Activated T-cell treated with anti-CD3 and anti-CD28 coated beads for 24 hours (primary cell): ENCODE measurements at places on chromosomes 11 and 22.

GRCh38 chr11:90700789-90701439 lies 478.1 kb upstream of the CHORDC1 start:
- no peak for DNase-seq

DNA sequence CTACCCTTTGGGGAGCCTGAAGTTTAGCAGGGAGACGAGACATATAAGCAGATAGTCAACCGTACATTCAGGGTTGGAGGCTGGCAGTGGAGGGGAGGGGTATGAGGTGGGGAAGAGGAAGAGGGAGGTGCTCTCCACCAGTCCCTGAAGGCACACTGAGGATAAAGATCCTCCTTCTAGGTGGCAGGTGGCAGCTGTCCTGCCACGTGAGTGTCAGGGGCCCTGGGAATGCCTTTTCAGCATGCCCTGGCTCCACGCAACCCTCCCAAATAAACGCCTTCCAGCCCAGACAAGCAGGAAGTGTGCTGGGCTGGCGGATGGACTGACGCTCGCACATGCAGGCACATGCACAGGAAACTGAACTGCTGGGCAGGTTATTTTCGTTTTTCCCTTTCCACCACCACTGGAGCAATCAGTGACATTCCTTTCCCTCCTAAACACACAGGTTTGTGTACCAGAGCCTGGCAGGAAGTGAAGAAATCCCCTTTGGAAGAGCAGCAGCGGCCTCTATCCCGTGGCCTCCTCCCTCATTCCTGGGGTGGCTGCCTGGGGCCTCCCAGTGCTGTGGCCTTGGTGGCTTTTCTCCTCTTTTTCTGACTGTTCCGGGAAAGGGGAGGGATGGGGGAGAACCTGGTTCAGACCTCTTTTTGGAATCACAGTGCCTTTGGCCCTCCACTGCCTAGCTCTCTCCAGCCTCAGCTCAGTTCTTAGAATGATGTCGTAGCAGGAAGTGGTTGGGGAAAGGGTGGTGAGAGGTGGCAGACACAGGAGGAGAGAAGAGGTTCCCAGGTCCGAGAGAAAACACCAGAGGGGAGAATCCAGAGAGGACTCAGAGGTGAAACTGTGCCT lies 157.0 kb upstream of the TIMP3 start:
- DNase-seq = peak; percentile 8

DNA sequence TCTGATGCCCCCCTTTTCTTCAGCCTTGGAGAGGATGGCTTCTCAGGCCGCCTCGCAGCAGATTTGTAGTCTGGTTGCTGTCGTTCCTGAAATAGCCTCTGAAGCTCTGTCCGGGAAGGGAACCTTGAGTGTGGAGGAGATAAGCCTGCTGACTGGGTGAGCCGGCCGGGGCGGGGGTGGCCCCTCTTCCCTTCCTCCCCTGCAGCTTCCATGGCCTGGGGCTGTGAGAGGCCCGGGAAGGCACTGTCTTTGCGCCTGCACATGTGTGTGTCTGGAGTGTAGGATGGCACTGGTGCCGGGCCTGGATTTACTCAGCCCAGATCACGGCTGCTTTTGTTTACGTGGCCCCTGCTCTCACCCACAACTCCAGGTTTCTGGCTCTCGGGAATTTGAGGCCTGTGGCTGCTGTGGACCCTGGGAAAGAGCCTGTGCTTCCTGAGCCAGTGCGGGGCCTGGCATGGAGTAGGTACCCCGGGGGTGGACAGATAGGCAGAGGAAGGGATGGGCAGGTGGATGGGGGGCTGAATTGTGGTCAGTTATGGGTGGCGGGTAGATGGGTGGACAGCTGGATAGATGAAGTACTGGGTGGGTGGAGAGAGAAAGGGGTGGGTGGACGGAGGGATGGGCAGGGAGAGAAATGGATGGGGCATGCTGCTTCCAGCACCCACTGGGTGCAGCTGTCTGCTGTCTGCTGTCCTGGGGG lies 16.6 kb downstream of the KCNQ1 start:
- no peak for DNase-seq

GRCh38 chr11:114036147-114036811 lies 23.2 kb upstream of the ZBTB16 start:
- peak; percentile 39 for DNase-seq

- no peak for DNase-seq
These were observed 14.0 kb upstream of the RELT start for GRCh38 chr11:73361953-73362776.

- peak; percentile 51 for DNase-seq
These were observed 16.4 kb upstream of the MRGPRX2 start for GRCh38 chr11:19076744-19077589.

DNA sequence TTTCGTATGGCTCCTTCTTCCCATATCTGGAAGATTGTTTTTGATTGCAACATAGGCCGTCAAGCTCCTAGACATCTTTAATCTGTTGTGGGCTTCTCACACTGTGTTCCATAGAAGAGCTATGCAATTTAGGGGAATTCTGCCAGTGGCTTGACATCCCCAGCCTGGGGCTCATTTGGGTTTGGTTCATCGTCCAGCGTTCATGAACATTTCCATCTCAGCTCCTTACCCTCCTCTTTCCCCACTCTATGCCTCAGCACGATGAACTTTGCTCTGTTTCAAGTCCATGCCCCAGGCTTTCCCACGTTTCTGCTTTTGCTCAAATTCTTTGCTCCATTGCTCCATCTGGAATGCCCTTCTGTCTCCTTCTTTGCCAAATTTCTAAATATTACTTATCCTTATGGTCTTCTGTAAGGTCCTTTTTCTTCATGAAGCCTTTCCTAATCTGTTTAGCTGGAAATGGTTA lies 26.1 kb upstream of the CLMP start:
- no peak for DNase-seq

DNA sequence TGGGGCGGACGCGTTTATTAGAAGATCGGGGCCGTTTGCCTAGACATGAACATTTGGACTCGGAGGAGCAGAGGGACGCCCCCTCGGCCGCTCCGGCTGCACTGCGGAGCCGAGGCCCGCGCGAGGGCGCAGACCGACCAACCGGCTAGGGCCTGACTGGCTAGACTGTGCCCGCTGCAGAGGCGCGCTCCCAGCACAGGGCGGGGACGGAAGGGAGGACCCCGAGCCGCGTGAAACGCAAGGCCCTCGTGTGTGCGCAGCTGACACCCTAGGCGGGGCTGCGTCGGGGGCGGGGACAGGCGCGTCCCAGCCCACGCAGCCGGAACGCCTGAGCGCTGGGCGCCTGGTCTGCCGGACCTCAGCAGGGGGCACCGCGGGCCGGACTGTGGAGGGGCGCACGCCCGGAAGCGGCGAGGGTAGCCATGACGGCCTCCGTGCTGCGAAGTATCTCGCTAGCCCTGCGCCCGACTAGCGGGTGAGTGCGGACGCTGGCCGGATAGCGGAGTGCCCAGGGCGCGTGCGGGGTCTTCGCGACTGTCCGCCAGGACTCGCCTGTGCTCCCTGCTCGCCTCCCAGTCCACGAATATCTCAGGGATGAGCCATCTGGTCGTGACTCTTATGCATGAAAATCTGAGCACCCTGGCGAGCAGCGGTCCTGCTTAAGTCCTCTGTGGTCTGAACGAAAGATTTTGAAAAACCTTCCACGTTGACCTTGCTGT lies at the start of gene MRPL40:
Gene MRPL40 (plus strand): TSS at position 413 of the 719 bp plus-strand sequence. CDS start 10 bp downstream, at position 423.
- peak; percentile 90 for DNase-seq

GRCh38 chr11:35332524-35332923 lies 86.8 kb downstream of the SLC1A2 start:
- no peak for DNase-seq

DNA sequence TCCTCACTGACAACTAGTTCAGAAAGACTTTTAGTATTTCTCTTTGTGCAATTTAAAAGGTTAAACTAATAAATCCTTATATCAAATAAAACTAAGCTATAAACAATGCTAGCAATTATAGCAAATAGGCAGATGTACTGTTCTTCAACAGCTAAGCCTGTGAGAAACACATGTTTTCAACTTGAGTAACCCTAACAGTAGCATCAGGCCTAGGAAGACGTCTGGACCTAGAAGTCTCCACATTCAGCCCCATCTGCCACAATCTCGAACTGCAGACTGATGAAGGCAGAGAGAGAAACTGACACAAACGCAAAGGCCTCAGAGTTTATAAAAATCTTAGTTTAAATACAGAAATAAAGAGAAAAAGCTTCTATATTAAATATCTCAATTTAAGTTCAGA lies 2.5 kb downstream of the ST13 start:
- DNase-seq = no peak

- no peak for DNase-seq
These were observed 40.2 kb downstream of the MICAL3 start for GRCh38 chr22:17984114-17984513.

- DNase-seq = no peak
These were observed 30.2 kb upstream of the CRYBB3 start for GRCh38 chr22:25169278-25170031.

DNA sequence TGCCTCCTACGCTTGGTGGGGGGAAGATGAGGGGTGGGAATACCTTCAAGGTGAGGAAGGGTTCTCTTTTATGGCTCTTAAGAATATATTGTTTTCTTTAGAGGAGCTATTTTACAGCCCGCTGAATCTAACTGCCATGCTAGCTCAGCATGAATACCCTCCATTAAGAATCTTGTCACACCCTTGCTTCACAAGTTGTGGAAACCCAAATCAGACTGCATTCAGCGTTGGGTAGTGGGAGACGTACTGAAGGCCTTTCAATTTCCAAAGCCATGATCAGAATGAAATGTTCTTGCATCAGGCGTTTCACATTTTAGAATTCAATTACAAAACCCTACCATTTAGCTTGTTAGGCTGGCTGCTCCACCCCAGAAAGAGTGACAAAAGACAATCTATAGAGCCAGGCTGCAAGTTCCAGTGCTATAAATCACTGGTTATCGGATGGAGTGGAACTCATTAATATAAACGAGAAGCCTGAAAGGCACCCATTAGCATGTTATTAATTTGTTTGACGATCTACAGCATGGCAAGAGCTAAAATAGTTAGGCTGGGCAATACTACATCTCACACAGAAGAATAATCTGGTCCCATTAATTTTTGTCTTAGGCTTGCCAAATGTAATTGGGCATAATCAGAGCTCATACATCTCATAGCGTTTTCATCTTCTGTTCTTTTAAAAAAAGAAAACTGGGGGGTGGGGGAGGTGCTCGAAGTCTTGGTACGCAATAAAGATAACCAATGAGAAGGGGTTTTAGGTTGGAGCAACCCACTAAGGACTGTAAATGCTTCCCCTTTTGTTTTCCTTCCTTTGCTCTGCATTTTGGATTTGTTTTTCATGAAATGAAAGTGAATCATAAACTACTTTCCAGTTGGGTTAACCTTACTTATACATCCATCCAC lies 57.5 kb downstream of the ABTB2 start:
- DNase-seq = no peak

DNA sequence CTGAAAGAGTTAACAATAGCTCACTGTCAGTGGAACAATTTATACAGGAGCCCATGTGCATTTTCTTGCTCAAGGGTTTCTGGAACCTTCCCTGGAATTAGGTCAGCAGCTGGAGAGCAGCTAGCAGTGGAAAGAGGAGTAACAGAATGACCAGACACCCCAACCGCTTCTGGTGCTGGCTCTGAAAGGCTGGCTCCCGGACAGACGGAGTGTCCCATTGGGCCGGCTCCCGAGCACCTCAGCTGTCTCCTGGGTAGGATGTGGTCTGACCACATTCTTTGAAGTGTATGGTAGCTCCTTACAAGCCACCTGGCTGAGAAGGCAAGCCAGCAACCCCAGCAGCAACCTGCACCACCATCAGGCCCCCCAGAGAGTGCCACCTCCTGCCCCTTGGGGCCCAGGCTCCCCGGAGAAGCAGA lies 44.7 kb downstream of the ABTB2 start:
- DNase-seq = no peak

DNA sequence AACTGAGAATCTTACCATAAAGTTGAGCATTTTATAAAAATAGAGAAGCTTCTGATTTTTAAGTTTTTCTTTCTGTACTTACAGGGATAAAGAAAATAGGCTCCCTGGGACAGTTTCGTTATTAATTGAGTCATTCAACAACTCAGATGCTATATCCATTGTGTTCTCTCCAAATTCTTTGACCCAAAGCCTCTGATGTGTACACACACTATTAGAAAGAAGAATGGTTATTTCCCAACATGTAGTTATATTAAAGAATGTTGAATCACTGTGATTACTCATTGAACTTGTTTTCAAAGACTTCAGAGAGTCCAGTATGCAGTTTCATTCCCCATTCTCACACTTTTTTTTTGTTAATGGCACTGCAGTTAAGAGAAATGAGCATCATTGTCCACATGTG lies 734.3 kb upstream of the ARHGAP42 start:
- DNase-seq = no peak

GRCh38 chr22:50243685-50244419 lies 971 bp downstream of the TUBGCP6 start:
- no peak for DNase-seq

DNA sequence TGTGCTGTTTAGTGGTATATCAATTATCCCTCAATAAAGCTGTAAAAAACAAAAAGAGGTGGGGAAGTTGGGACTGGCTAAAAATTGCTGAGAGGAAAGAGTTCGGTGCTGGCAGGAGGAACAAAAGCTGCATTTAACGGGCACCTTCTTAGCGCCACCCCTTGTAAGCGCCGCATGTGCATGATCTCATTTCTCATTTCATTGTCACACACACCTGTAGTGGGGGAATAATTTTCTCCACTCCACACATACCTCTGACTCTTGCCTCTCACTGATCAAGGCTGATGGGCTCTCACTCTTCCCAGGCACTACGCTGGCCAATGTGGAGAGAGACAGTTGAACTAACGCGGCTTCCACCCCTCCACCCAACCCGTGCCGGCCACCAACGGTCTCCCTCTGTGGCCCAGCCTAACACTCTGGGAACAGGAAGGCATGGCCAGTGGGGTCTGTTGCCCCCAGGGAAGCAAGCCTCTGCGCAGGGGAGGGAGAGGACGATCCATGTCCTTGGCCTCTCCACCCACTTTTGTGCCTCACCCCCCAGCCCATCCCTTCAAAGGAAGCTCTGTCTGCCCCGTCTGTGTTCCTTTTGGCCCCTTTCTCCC lies 186.7 kb upstream of the SYT13 start:
- DNase-seq = no peak

DNA sequence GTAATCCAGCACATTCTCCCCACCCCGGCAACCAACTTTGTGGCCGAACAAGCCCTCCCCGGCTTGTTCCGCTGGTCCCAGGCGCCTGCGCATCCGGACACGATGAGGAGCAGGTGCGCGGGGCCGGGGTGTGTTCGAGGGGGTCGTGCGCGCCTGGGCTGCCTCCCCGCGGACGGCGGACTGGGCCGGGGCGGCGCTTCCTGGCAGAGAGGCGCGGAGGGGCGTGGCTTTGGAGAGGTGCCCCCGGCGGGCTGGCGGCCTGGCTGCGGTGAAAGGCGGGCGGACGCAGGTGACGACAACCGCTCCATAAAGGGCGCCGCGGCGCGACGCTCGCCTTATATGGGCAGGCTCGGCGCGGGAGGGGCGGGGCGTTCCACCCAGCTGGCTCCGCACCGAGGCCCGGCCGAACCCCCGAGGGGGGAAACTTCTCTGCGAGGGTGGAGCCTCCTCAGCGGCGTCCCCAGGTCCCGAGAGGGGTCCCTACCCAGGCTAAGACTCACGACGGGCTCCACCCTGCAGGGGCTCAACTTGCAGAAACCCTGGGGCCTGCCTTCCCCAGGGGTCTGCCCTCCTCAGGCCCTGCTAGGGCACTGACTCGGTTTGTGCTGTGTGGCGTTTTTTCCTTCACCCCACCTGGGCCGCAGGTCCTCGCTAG lies 26.4 kb downstream of the TXN2 start:
- peak; percentile 92 for DNase-seq
